ENCODE measurements at places on chromosomes 1 and 21. TPM values are rescaled to one million over a fixed set of nuclear protein-coding genes. Genes with fewer than 3 reads are reported as not detected.

DNA sequence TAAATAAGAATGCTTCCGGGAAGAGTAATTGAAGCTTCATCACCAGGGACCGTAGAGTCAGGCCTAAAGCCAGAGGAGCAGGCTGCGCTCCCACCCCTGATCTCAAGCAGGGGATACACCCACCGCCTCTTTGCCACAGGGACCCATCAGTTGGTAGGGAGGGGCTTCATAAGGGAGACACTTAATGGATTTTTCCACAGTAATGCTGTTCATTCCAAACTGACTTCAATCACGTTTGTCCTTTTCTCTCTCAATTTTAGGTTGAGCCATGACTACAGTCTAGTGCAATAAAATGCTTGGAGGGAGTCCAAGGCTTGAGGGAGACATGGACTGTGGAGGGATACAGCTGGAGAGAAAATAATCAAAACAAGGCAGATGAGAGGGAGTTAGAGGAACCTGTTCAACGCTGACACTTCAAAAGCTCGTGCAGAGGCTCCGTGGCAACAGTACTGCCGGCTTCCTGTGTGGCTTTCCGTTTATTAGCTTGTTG, 111.5 kb downstream of the SEC16B start:
- DNase-seq = peak; percentile 14

DNA sequence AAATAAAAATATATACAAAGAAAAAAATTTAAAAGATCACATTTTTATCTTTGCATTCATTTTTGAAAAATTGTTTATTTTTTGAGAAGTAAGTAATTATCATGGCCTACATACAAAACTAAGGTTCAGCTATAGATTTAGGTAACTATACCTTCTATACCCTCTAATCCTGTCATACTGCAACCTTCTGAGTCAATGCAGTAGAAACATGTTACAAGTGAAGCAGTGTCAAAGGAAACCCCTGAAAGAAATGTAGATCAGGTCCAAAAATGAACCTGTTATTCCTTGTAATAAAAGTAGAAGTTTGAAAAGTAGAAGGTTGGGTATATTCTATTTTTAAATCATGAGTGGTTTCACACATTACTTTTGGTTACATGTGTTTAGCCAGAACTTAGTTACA, 51.3 kb downstream of the PTGS2 start:
- DNase-seq = no peak

DNA sequence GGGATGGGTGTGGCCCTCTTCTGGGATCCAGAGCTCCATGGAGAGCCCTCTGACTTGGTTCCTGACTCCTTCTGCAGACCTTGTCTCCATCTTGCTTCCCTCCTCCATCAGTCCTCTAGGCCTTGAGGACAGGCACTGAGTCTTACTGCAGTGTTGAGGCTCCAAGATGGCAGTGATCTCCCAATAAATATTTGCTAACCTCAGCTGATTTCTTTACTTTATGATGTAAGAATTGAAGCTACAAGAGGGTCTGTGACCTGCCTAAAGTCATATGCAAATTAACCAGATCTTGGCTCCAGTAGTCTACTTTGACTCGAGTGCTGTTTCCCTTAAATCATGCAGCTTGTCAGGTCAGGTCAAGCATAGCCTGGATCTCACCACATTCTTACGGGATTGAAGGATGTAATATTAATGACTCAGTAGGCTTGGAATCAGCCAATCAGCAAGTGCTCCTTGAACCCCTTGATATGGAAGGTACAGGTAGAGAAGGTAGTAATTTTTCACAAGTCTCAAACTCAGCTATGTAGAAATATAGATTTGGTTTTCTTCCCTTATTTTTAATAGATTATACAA, 93.0 kb downstream of the CLIC6 start:
- DNase-seq = peak; percentile 67

DNA sequence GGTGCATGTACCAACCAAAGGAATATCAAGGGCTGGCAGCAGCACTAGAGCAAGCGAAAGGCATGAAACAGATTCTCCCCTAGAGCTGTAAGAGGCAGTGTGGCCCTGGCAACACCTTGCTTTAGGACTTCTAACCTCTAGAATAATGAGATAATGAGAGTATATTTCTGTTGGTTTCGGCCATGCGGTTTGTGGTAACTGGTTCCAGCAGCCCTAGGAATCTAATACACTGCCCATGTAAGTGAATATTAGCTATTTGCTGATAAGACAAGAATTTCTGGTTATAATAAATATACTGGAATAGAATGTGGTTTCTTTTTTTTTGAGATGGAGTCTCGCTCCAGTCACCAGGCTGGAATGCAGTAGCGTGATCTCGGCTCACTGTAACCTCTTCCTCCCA, 199.4 kb downstream of the GABPA start:
- peak; percentile 66 for DNase-seq

The BCL2L15 gene
- not detected for total RNA-seq

- DNase-seq = peak; percentile 69
Measured at GRCh38 chr1:201970334-201971159, 11.9 kb upstream of the RNPEP start.
